NCI-H460 (cell line): ENCODE measurements at places on chromosomes 2 and 18. TPM values are rescaled to one million over a fixed set of nuclear protein-coding genes. Genes with fewer than 3 reads are reported as not detected.

Gene ACKR3
- 0.07 and 0.35 TPM in 2 replicates for total RNA-seq

- DNase-seq = no peak
Observed at GRCh38 chr2:238874330-238875050, 26.6 kb downstream of the TWIST2 start.

DNA sequence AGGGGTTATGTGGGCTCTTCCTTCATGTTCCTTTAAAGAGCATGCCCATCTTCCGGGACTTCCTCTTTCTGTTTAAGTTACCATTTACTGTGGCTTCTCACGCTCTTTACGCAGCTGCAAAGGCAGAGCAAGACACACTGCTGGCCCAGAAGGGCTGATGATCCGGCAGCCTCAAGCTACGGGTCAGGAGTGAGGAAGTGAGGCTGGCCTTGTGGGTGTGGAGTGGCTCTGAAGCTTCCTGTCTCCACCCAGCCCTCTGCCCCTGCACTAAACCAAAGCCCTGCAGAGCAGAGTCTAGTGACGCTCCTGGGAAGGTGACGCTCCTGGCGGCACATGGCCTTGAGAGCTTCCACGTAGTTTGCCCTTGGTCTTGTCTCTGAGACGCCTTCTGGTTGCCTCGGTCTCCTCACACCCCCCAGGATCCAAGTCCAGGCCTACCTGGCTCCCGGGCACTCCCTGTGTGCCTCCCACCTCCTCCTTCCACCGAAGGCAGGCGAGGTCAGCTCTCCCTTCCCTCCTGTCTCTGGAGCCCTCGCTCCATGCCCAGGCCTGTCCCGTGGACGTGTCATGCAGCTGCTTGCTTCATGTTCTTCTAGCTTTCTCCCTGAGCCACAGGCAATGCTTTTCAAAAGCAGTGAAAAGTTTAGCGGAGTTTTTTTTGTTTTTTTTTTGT is 50.3 kb downstream of the ARL4C start:
- no peak for DNase-seq

Gene ZNF24
- 24.7 and 32.9 TPM in 2 replicates for total RNA-seq

DNA sequence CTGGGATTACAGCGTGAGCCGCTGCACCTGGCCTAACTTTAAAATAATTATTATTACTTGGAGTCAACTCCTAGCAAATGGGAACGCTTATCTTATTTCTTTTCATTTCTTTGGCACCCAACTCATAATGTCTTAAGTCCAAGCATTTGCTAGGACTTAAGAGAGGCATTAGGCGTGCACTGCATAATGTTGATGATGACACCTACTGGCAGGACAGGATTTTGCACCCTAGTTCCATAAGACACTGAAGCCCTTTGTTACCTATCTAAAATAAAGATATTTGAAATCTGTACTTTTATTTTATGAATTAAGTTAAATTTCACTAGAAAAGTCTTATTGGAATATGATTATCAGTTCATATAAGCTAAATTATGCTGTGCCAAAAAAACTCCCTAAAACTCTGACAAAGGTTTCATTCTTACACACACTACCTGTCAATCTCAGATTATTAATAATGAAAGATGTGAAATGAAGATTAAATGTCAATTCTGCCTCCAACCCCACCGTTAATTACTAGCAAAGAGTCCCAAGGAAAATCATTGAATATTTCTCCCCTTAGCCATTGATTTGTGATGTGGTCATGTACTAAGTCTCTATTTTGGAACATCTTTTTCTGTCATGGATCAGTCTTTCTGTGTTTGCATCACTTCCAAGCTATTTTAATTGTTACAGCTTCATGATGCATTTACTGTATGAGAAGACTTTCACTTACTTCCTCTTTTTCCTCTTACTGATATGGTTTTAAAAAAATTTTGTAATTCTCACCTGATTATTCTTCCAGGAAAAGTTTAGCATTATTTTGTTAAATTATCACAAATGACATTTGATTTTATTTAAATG is 12.7 kb upstream of the CDH2 start:
- DNase-seq = no peak

DNA sequence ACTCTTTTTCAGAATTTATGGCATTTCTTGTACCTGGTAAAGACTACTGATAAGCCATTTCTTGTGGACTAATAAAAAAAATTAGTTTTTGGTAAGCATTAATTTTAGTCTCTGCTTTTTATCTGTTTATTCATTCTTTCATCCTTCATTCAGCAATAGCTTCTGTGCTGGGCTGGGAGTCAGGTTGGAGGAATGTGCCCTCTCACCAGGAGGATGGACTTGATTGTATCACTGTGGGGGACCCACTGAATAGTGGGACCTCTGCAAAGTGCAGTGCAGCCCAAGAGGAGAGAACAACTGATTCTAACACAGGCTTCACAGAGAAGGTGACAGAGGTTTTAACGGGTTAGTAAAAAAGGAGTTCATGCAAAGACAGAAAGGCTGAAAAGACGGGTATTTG is 39.1 kb downstream of the CDC42EP3 start:
- DNase-seq = no peak

DNA sequence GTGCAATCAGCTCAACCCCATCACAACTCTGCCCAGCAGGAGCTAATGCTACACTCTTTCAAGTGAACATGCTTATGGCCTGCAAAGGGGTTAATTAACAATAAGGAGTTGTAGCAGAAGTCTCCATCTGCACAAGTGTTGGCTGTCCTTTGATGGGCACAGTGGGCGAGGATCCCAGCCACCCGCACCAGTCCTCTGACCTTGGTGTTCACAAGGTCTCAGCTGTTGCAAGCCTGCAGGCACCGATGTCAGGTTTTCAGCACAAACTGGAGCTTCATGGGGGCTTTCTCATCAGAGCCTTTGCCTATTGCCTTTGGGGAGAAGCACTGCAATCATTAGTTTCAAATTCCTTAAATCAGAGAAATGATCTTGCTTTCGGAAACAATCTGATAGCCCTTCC is 60.9 kb upstream of the TMEM178A start:
- no peak for DNase-seq

- no peak for DNase-seq
Observed at GRCh38 chr18:10387399-10387798, 67.0 kb upstream of the APCDD1 start.

DNA sequence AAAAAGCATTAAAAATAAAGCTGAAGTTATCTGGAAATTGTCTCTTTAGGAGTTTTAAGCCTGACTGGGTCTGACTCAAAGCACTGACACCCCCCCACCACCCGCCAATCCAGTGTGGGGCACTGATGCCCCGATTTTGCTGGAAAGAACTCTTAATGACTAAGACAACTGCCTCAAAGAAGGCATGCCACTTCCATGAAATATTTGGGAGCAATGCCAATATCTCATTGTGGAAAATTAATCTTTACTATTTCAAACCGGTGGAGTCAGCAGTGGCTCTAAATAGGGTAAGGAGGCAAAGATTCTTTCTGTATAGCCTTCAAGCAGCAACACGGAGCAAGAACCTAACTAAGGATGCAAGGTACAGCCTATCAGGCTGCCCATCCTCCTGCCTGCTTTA is 4.5 kb downstream of the FKBP7 start:
- DNase-seq = no peak

Gene PDE11A
- 0.07 TPM in 1 of 2 replicates, not detected in the other for total RNA-seq

GRCh38 chr2:57850415-57851130 is 196.0 kb upstream of the VRK2 start:
- DNase-seq = no peak

DNA sequence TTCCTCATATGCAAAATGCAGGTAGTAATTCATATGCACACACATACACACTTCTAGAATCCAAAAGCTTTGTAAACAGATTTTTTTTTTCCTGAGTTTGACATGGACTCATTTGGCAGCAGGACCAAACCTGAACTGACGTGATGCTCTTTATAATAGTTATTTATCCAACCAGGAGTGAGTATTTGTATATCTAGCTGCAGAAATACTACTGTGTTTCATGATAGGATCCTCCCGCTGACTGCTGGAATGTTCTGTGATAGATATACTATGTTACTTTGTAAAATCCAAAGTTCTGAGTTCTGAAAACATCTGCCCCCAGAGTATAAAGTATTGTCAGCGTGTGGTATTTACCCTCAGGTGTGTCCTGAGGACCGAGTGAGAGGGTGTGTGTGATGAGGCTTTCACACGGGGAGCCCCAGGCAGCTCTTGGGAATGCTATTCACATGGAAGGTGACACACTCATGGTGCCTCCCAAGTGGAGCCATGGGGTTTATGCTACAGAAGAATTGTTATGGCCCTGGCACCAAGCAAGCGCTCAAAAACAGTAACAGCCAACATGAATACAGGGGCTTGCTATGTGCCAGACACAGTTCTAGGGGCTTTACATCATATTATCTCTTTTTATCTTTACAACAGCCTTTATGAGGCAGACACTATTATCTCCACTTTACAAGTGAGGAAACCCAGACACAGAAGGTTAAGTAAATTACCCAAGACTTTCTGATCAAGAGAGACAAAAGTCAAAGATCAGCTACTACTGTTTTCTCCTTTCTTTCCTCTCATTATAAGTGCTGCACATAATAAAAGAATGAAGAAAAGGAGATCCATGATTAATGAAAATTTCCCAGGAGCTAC is 16.7 kb upstream of the TXNDC2 start:
- DNase-seq = no peak
